ENCODE measurements at places on chromosomes 12 and 14.

DNA sequence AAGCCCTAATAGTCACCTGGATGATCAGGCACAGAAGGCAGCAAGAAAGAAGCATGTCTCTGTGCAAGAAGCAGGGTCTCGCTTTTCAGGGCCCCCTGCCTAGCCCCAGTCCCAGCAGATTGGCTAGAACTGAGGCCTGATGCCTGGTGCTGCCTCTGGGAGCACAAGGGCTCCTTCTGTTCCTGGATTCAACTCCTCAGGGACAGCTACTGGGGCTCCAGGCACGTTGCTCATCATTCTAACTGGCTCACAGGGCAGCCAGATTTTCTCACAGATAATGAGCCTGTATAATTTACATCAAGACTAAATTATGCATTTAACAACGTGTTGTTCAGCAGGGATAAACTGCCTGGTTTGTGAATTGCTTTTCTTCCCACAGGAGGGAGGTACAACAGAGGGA is 106.5 kb upstream of the PLXNC1 start:
- DNase-seq, result no peak

GRCh38 chr12:58066296-58066695 is 124.9 kb downstream of the ATP23 start:
- DNase-seq, result no peak

DNA sequence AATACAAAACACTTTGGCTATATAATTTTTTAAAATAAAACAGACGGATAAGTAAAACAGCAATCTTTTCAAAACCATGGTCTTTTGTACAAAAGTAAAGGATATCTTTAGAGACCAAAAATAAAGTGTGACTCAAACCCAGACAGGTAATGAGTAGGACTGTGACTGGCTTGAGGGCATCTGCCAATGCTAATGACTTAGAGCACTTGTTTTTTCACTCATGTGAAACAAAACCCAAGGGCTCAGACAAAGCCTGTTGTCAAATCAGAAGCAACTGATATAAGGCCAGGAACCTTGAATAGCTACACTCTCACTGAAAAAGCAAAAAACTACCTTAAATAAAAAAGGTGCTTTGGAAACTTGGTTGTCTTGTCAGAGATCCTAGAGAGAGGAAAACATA is 357.4 kb downstream of the TMEM117 start:
- peak; percentile 23 for DNase-seq

DNA sequence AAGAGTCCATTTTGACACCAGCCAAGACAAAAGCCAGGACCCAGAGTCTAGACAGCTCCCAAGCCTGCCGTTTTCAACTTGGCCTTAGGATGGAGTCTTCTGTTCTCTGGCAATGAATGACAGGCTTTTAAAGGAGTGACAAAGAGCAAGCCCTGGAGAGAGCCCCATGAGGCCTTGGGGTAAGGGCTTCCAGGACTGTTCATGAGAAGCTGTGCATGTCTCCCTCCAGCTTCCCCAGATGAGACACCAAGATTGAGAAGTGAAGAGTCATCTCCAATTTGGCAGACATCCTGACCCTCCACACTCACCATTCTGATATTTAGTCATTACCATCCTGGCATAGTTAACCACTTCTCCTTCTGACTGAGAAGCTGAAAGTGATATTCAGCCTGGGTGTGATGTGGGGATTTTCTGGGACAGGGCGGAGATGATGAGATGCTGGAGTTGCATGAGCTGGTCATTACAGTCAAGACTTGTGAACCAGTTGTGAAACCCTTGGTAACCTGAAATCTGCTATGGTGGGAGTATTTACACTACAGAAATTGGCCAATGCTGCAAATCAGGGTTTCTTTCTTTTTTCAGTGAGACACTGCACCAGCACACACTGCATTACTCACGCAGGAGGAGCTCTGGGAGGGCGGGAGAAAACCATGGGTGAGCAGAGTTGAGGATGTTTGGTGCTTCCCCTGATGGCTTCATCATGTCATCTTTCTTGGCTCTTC is 77.8 kb downstream of the VCPKMT start:
- no peak for DNase-seq

GRCh38 chr14:37594238-37594970 is 645 bp downstream of the FOXA1 start:
- peak; percentile 85 for DNase-seq

- no peak for DNase-seq
Measured at GRCh38 chr12:25651931-25652330, 98.8 kb upstream of the LMNTD1 start.

DNA sequence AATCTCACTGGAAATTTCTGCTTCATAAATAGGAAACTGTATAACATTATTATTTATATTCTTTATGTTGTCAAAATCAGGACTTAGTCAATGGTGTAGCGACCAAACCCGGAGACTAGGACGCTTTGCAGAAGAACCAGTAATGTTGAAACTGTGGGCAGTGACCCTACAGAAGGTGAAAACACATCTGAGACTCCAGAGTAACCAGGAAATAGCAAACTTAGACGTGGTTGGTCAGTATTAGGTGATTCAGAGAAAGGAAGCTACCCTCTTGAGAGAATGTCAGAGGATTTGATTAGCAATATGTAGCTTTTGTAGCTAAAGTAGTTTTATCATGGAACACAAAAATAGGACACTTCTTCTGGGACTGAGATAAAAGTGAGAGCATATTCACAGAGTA is 381.9 kb downstream of the SLC16A7 start:
- no peak for DNase-seq

GRCh38 chr12:16612647-16613046 is 6.7 kb upstream of the LMO3 start:
- DNase-seq, result no peak

- no peak for DNase-seq
Measured at GRCh38 chr12:68609998-68610369, 715 bp upstream of the RAP1B start.

GRCh38 chr12:42172441-42173210 is 28.0 kb upstream of the GXYLT1 start:
- DNase-seq, result no peak

GRCh38 chr12:96329545-96329944 is 70.7 kb downstream of the CDK17 start:
- DNase-seq, result no peak

- no peak for DNase-seq
Measured at GRCh38 chr12:105331805-105332251, 1.3 kb downstream of the C12orf75 start.

- DNase-seq, result no peak
Measured at GRCh38 chr14:72736308-72736707, 157.6 kb downstream of the DPF3 start.

GRCh38 chr14:79351011-79351410 is 860.3 kb downstream of the DIO2 start:
- no peak for DNase-seq

GRCh38 chr12:127515941-127516340 is 751.0 kb upstream of the TMEM132C start:
- DNase-seq, result no peak

GRCh38 chr14:71863049-71863448 is 69.2 kb upstream of the RGS6 start:
- DNase-seq, result no peak

DNA sequence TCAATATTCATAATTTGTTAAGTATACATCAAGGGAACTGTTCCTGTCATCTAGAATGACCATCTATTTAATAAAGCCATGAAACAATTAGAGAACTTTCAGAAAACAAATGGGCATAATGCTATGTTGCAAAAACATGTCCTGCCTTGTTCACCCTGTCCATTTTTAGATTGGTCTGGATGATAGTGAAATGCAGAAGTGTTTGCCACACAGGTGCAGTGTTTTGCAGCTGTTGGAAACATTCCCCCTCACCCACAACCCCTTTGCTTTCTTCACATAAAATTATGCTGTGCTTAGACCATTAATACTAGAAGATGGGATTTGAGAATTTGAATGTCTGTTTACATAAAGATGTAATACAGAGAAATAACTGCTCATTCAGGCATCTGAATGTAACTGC is 36.5 kb downstream of the LEMD3 start:
- no peak for DNase-seq

GRCh38 chr12:131835616-131836171 is 7.5 kb downstream of the MMP17 start:
- no peak for DNase-seq

DNA sequence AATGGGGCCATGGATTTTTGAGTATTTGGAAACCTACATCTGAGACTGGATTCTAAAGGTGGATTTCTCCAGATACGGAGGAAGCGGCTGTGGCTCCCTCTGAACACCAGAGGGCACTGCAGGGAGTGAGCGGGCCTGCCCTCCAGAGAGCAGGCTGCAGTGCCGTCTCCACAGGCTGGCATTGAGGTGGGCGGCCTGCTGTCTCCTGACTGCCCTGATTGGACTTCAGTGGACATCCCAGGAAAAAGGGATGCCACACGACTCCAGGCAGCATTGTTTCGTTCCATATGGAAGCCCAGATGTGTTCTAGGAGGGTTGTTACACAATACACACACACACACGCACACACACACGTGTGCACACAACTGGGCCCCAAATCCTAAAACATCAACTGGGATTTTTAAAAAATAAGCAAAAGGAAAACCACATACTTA is 20.9 kb upstream of the ANO2 start:
- peak; percentile 6 for DNase-seq

DNA sequence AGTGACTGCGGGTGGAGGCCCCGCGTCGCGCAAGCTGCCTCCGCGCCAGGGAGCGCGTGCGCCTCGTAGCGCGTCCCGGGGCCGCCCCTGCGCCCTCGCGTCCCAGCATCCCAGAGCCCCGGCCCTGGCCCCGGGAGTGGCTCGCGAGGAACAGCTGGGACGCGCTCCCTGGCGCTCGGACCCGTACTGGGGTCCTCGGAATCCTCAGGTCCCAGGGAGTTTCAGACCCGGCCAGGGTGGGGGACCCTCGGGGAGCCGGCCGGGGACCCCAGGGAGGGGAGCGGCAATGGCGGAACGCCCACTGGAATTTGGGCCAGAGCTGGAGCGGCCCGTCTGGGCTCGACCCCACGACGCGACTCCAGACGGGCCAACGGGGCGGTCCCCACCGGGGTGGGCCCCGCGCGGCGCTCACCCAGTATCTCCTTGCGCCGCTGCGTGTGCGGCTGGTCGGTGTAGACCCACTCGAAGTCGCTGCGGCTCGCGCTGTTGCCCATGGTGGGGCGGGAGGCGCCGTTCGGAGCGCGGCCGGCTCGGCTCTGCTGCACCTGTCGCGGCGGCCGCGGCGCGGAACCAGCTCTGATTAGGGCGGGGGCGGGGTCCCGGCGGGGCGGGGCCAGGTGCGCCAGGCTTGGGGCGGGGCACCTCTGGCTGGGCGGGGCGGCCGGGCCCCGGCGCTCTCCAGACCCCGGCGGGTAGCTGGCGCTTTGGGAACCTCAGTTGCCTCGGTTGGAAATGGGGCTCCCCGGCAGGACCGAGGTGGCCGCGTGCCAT is at the start of gene DEGS2:
Gene DEGS2, minus strand, starts transcription at position 552 of the 771 bp plus-strand sequence. Its CDS starts 58 bp downstream, at position 494.
- peak; percentile 72 for DNase-seq

- DNase-seq, result no peak
Measured at GRCh38 chr12:96392397-96392796, 7.8 kb downstream of the CDK17 start.

DNA sequence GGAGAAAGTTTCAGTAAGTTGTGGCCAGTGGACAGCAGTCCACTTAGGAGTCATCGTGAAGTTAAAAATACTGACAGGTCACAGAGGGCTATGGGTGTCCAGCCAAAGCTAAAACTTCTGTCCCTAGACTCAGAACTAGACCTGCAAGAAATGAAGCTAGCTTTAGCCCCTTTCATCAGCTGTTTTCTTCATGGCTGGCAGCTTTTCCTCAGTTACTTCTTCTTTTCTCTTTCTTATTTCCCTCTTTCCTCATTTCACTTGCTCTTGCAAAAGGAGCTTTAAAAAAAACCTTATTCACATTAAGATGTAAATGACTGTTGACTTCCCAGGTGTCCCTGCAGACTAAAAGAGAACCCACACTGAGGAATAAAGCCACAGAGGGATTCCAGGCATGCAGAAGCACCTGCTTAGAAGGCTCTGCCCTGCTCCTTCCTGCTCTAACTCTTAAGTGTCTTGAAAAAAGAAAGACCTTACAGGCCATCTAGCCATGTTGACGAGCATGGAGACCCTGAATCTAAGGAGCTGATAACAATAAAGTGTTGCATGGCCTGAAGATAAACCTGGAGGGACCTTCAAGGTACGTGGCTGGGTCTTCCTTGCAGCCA is 69.7 kb upstream of the CCND2 start:
- DNase-seq, result no peak

- DNase-seq, result no peak
Measured at GRCh38 chr12:11686120-11686519, 36.6 kb downstream of the ETV6 start.

- no peak for DNase-seq
Measured at GRCh38 chr12:96335270-96335669, 65.0 kb downstream of the CDK17 start.

DNA sequence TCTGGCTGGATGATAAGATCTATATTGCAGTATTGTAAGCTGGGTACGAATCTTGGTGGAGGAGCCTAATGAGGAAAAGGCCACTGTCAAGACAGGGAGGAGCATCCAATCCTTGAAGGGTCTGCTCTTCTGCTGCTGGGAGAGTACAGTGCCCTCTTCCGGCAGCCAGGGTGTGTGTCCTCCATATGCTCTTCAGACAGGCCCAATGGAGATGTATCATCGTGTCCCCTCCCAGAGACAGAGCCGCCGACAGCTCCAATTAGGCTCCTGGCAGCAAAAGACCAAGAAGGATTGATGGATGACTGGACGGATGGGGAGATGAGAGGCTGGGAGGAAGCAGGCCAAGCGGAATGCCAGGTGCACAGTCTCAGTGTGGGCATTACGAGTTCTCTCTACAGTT is 51.6 kb upstream of the PIWIL1 start:
- no peak for DNase-seq

DNA sequence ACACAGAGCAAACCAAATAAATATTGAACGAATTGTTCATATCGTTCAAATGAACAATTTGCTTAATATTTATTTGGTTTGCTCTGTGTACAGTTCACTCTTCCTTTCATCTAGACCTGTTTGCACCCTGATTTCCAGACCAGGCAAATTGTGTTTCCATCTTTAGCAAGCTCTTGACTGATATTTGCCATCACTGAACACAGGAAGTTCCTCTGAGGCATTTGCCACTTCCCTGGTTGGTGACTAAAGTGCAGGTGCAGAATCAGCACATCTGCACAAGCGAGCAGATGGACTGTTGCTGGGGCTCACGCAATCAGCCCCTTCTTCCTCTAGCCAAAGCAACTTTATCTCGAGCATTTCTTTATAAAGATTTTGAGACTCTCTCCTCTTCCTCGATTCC is 112.9 kb downstream of the DAAM1 start:
- peak; percentile 29 for DNase-seq

GRCh38 chr14:65412856-65413738 is 567 bp downstream of the FUT8 start:
- DNase-seq, result no peak

GRCh38 chr14:72560889-72561493 is 332.9 kb downstream of the DPF3 start:
- DNase-seq, result no peak

GRCh38 chr14:93011650-93012325 is 88.8 kb downstream of the CHGA start:
- DNase-seq, result peak; percentile 81
